ENCODE measurements at places on chromosomes 11 and 22.

DNA sequence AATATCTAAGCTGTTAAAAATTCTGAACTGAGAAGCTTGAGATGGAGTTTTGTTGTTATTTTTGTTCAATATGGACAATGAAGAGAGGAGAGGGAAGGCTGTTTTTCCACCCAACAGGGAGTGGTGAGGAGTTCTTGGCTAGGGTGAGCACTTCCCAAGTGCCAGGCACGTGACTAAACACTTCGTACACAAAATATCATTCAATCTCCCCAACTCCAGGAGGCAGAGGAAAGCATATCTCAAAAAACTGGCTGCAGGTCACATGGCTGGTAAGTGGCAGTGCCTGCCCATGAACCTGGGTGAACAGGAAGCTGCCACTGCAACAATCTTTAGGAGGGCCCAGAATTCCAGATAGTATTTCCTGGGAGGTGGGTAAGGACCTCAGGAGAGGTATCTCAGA is 11.6 kb downstream of the ELF5 start:
- DNase-seq: no peak

GRCh38 chr11:46475051-46475925 is 83.7 kb upstream of the CHRM4 start:
- DNase-seq: no peak

DNA sequence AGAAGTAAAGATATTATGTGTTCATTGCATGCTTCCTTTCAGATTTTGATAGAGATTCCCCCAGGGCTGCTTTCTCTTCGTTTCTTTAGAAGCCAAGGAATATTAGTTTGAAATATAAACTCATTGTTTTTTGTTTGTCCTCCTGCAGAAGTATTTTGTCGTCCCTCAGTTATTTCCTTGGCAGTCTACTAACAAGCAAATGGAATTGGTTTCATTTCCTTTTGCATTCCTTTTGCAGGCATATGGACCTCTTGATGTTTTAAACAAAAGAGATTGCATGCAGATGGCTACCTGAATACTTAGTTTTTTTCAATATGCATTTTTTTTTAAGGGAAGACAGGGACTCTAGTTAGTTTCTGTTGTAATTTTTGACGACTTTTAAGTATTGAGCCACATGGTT is 62.2 kb downstream of the BCL2L13 start:
- no peak for DNase-seq

GRCh38 chr11:69963533-69964246 is 114.4 kb upstream of the ANO1 start:
- DNase-seq: no peak

- peak; percentile 63 for DNase-seq
These were observed 84.1 kb downstream of the PDE2A start for GRCh38 chr11:72589802-72590761.

DNA sequence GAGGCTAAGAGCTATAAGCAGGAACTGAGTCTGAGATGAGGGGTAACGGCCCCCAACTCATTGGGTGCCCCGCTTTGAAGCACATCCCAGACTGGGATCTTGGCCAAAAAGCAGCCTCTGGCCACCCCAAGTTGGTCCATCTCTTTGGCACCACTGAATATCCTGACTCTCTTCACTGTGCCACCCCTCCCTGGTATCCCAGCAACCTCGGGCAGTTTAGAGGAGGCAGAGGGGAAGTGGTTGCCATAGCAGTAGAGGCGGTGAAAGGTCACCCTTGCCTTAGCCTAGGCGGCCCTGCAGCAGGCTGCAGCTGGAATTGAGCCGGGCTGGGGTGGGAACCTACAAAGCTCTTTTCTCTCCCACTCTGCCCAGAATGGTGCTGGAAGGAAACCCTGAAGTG is 1.1 kb downstream of the PELI3 start:
- DNase-seq: no peak

DNA sequence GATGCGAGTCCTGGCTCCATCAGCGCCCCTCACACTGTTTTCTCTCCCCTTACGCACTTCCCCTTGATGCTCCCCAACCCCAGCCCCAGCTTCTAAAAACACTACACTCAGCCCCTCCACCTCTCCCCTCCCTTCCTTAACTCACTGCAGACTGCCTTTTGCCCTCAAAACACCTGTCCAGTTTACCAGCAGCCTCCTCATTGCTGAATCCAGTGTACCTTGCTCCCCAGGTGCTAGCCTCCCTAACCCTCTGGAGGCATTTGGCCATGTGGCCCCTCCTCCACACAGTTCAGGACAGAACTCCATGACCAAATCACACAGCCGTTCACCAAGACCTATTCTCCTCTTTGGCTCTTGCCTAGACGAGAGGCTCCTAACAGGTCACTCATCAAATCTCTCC is 2.8 kb upstream of the GALR3 start:
- no peak for DNase-seq

DNA sequence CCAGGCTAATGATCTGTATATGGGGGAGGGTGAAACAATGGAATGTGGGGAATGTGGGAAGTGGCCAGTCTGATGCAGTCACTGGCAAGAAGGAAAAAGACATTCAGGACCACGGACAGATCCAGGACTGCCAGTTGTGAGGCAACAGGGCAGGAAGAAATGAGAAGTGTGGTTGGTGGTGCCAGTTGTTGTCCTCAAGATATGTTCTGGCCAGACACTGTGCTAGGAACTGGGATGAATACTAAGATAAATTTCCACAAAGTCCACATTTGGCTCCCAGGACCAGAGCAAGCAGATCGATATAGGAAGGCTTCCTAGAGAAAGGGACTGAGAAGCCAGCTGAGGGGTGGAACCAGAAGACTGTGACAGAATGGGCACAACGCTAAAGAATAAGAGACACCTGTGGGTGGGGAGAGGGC is 6.8 kb upstream of the TPBGL start:
- no peak for DNase-seq

GRCh38 chr11:78419327-78419726 is 1.7 kb upstream of the GAB2 start:
- DNase-seq: no peak

- no peak for DNase-seq
These were observed 22.9 kb downstream of the ARHGAP20 start for GRCh38 chr11:110689306-110689705.

DNA sequence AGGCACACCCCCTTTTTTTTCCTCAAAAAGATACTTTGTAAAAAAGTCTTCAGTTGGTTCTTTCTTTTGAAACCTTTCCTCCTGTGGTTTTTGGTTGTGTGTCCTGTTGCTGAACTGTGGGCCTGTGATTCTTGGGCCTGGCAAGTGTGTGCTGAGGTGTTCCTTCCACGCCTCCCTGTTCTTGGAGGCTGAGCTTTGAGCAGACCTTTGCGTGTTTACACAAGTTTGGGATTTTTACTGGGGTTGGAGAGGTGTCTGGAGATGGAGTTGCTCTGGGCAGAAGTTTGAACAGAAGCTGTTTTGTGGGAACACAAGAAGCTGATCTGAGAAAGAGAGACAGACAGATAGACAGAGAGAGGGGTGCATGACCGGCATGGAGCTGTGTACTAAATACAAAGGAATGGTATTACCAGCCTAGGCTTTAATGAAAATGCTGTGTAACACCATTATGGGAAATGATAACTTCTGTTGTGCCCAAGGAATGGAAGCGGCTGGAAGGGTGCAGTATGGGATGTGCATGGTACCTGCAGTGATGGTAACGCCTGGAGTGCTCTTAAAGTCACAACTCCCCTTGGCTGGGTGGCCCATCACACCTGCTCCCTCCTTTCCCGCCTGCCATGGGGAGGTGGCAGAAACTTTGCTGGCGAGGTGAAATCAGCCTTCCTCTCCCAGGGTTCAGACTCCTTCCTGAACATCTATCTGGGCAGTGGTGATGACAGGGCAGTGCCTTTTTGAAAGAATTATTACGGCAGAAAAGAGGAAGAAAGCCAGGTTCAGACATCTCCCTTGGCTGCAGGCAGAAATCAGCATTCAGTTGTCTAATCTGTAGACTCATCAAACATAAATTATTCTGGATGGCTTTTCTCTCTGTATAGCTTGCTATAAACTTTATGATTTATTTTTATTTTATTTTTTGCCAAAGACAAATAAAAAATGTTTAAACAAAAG is 70.4 kb downstream of the LDLRAD3 start:
- no peak for DNase-seq

DNA sequence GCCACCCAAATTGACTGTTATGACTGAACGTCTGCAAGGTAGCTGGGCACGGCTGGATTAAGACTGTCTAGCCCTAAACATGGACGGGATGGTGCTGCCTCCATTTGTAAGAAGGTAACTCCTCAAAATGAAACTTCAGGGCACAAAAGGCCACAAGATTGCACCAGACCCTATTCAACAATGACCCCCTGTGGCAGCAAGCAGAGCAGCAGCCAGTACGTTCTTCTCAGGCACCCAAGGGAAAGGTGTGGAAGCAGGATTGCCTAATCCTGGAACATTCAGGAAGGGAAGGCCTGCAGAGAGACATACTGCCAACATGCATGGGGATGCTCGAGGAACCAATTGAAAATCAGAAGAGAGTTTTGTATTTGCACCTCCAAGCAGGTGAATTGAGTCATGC is 4.5 kb upstream of the TBX10 start:
- no peak for DNase-seq

- no peak for DNase-seq
These were observed 650 bp upstream of the NUP50 start for GRCh38 chr22:45163099-45163450.

DNA sequence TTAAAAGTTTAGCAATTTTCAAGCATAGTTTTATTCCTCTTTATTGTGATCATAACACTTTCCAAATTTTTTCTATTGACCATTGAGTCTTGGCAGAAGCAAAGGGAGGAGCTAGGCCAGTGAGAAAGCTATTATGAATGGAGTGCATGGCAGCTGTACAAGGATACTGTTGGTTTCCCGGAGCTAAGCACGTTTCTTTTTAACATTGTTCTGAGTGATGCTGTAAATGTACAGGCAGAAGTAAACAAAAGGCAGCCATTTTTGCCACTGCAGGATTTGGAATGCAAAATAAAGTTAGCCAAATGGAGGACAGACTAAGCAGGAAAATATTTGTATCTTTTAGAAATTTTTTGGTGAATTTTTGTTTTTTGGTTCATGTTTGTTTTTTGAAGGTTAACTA is 16.2 kb downstream of the CBL start:
- no peak for DNase-seq

DNA sequence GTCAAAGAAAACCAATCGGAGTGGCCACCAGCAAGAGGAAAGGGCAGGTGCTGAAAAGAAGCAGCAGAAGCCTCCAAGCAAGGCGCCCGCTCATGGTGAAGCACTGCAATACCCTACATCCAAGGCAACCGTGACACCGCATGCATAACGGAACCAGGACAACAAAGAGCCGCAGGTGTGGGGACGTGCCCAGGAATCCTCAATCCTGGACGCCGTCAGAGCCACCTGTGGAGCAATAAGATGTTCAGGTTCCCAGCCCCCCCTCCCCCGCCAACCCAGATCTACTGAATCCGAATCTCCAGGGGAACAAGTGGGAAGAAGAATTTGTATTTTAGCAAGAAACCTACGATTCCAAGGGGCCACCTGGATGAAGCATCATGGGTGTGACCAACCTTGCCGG is 70.8 kb downstream of the SHANK2 start:
- no peak for DNase-seq

GRCh38 chr11:65649656-65650546 is 12.0 kb downstream of the SIPA1 start:
- DNase-seq: no peak

GRCh38 chr22:41127451-41127850 is 35.1 kb downstream of the EP300 start:
- DNase-seq: no peak

DNA sequence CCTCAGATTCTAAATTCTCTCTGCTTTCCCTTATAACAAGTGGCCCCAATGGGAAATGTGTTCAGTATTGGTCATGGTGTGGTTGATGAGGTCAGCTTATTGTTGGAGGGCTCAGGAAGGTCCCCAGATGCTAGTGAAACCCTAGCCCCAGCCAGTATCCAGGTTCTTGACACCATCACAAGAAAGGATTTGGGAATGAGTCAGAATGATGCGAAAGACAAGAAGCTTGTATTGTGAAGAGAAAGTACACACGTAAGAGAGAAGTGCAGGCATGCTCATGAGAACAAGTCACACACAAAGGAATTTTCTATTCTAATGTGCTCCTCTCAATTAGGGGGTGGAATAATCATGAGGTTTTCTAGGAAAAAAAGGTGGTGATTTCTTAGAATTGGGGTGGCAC is 34.9 kb upstream of the TRPC6 start:
- no peak for DNase-seq

- no peak for DNase-seq
These were observed 123.4 kb downstream of the COMMD9 start for GRCh38 chr11:36165621-36166397.

DNA sequence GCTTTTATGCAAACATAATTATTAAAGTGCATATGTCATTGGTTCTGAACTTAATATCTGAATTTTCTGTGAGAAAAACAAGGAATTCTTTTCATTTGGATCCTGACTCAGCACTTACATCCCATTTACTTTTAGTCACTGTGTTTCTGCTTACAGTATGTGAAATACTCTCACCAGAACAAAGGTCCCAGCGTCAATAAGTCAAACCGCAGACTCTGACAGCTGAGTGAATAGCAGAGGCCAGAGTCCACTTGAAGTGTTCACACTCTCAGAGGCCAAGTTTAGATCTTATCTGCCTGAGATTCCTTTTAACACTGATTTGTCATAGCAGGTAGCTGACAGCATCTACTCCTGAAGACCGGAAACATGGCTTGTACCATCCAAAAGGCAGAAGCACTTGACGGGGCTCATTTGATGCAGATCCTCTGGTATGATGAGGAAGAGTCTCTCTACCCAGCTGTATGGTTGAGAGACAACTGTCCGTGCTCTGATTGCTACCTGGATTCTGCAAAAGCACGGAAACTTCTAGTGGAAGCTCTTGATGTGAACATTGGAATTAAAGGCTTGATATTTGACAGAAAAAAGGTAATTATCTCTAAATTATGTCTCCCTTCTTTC is 14.6 kb downstream of the BBOX1 start:
- DNase-seq: no peak

DNA sequence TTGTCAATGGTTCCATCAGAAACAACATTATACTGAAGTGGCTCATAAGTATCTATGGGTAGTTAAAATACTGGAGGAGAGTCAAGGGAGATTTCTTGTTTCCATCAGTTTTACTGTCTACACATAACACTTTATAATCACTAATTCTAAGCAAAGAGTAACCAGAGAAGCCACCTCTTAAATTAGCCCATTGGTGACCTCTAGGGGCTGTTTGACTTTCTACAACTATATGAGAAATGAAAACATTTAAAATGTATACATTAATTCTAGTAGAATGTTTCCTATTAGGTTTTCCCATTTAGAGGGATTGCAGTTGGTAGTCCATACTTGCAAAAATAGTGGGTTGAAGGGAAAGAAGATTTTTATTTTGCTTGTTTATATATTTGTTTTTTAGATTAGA is 504.3 kb downstream of the FAM181B start:
- DNase-seq: peak; percentile 4
